Pancreas (tissue), 10 donors: ENCODE measurements at places on chromosomes 1 and 21. TPM values are rescaled to one million over a fixed set of nuclear protein-coding genes. Genes with fewer than 3 reads are reported as not detected.

The LORICRIN gene
- not detected for total RNA-seq

The C1orf21 gene
- 5.6 TPM for total RNA-seq

The PCBP3 gene
- total RNA-seq, result 0.98 TPM

The ELF3 gene
- total RNA-seq, result 169 TPM

The SYNC gene
- 0.51 TPM for total RNA-seq

The RAP1A gene
- total RNA-seq, result 30.4 TPM

The TMOD4 gene
- total RNA-seq, result 0.47 TPM

The TRABD2B gene
- 2.4 TPM for total RNA-seq

The KLF17 gene
- total RNA-seq, result not detected

The TMCC2 gene
- 0.66 TPM for total RNA-seq

The PODN gene
- total RNA-seq, result 12.9 TPM

The NID1 gene
- total RNA-seq, result 10.9 TPM

The S100A7A gene
- total RNA-seq, result not detected

The ORC1 gene
- total RNA-seq, result 0.34 TPM

The ELAPOR1 gene
- 155 TPM for total RNA-seq

The PDPN gene
- 0.91 TPM for total RNA-seq

The TMEM51 gene
- total RNA-seq, result 18.4 TPM

The PCSK9 gene
- 0.95 TPM for total RNA-seq

The CHRM3 gene
- 29.3 TPM for total RNA-seq

The ILF2 gene
- total RNA-seq, result 55.4 TPM

The PLD5 gene
- 0.14 TPM for total RNA-seq

The LRRC71 gene
- total RNA-seq, result not detected

The NTNG1 gene
- 0.35 TPM for total RNA-seq

The MAGI3 gene
- total RNA-seq, result 16.9 TPM

The AVPR1B gene
- total RNA-seq, result 0.13 TPM

The MSH4 gene
- total RNA-seq, result 0.09 TPM

The CIART gene
- total RNA-seq, result 1.4 TPM

The CD84 gene
- 2.3 TPM for total RNA-seq

The CRP gene
- total RNA-seq, result 1.3 TPM

The HSF2BP gene
- 0.23 TPM for total RNA-seq

The C8B gene
- not detected for total RNA-seq

The DISC1 gene
- 3.7 TPM for total RNA-seq

The C1orf185 gene
- total RNA-seq, result not detected

The C1orf115 gene
- 10.0 TPM for total RNA-seq

The ANGEL2 gene
- 17.2 TPM for total RNA-seq
